ENCODE measurements at places on chromosomes 1 and 21. TPM values are rescaled to one million over a fixed set of nuclear protein-coding genes. Genes with fewer than 3 reads are reported as not detected.

Gene ELAVL4
- total RNA-seq, result 10.3 TPM

Gene NFASC
- 31.6 TPM for total RNA-seq

Gene ELAPOR1
- 0.76 TPM for total RNA-seq

GRCh38 chr1:57272150-57272549, 151.7 kb downstream of the DAB1 start:
- H3K4me1 ChIP-seq, result no peaks in the 10 kb centered on the region
- no peaks in the 10 kb centered on the region for H3K27me3 ChIP-seq
- DNase-seq, result no peak
- no peak overlapping the region for H3K4me3 ChIP-seq
- no peaks in the 10 kb centered on the region for H3K36me3 ChIP-seq
- no peak overlapping the region for H3K27ac ChIP-seq

DNA sequence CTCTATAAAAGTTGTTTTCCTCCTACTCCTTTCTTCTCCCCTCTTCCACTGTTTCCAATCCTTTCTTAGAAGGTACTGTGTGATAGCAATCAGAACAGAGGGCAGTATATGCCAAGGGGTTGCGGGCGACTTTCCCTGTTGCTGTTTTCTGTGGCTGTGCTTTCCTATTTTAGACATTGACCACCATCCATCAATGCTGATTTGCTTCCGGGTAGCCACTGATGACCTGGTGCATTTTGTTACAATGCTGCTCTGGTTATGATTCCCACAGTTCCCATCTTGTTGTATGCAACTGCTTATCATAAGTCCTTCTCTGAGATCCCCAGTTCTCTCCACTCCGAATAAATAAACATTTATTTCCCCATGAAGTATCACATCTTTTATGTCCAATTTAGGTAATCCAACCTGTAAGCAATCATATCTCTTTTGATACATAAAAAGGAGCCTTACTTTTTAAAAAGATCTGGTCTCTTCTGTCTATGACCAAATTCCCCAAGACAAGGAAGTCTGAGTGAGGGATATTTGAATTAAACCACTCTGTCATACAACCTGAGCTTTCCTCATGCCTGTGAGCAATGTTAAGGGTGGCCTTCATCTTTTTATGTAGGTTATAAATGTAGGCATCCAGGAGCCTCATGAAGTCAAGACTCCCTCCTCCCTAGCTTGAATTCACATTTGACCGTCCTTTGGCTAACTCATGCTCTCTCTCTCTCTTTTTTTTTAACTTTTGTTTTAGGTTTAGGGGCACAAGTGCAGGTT, 52.5 kb upstream of the CD55 start:
- H3K4me3 ChIP-seq, result no peak overlapping the region
- no peaks in the 10 kb centered on the region for H3K4me1 ChIP-seq
- no peaks in the 10 kb centered on the region for H3K27me3 ChIP-seq
- H3K27ac ChIP-seq, result no peak overlapping the region
- no peak for DNase-seq

DNA sequence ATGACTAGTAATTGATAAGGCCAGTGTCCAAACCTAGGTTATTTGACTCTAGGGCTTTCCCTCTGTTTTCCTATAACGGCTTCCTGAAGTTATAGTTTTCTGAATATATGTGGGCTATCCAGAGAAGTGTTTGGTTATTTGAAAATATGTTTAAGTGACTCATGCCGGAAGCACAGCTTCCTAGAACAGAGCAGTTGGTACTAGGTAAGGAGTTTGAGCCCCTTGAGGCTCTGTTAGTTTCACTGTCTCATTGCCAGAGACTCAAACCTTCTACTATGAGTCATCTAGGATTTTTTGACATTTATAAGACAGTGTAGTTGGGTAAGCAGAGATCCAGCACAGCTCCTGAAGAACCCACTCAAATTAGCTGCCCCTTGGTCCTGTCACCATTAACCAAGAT, 27.1 kb upstream of the LEPR start:
- no peak overlapping the region for H3K27ac ChIP-seq
- peaks cover 57% of the 10 kb centered on the region for H3K36me3 ChIP-seq
- H3K27me3 ChIP-seq, result no peaks in the 10 kb centered on the region
- H3K4me1 ChIP-seq, result no peaks in the 10 kb centered on the region
- H3K4me3 ChIP-seq, result no peak overlapping the region

DNA sequence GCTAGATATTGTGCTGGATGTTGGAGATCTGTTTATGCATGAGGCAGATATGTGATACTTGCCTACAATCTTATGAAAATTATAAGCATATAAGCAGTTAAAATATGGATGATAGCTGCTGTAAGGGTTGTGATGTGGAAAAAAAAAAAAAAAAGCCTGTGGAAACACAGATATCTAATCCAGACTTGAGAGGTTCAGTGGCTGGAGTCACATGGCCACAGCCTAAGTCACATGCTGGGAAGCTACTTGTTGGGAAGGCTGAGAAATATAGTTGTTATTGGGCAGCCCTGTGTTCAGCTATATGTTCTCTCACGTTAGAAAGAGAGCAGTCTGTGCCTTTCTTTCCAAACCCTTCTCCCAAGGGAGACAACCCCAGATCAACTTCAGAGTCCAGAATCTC, 15.1 kb downstream of the RAVER2 start:
- no peaks in the 10 kb centered on the region for H3K4me1 ChIP-seq
- no peak overlapping the region for H3K4me3 ChIP-seq
- no peak overlapping the region for H3K27ac ChIP-seq

GRCh38 chr1:32464716-32465577, at the start of gene ZBTB8B:
Gene ZBTB8B, plus strand, starts transcription at chr1:32465072. Its CDS starts 5,553 bp downstream, at chr1:32470625.
- no peaks in the 10 kb centered on the region for H3K36me3 ChIP-seq
- H3K4me1 ChIP-seq, result no peaks in the 10 kb centered on the region
- peaks cover 9% of the 10 kb centered on the region for H3K27me3 ChIP-seq
- H3K27ac ChIP-seq, result no peak within 1 kb of the TSS

DNA sequence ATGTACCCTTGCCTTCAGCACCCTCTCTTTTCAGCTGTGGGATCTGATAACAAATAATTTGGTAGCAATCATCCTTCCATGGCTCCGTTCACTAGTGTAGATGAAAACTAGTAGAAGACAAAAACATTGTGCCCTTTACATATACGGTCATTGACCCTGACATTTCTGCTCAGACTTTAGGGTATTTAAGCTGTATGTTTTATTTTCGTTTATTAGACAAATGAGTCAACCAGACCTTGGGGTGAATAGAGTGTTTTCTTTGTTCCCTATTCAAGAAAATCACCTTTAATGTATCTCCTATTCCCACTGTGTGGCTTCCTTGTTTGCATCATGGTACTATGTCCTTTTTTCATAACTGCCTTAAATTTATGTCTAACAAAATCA, 187.3 kb downstream of the VAV3 start:
- no peaks in the 10 kb centered on the region for H3K27me3 ChIP-seq
- H3K27ac ChIP-seq, result no peak overlapping the region
- H3K36me3 ChIP-seq, result no peaks in the 10 kb centered on the region
- H3K4me1 ChIP-seq, result no peaks in the 10 kb centered on the region
- H3K4me3 ChIP-seq, result no peak overlapping the region
- DNase-seq, result no peak

DNA sequence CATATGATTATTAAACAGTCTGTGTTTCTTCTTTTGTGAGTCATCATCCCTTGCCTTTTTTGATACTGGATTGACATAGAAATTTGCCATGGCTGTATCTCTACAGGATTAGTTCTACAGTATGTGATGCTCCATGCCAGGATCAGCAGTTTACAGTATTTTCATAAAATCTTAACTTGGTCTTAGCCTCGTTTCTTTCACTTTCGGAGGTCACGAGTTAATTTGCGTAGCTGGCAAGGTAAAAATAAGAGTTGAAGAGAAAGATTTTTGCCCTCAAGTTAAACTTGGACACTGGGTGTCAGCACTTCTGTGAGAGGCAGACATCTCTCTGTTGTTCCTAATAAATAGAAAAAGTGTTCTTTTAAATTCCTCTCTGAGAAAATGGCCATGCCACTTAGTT, 79.1 kb downstream of the CACNA1E start:
- H3K36me3 ChIP-seq, result peaks cover 7% of the 10 kb centered on the region
- H3K4me1 ChIP-seq, result no peaks in the 10 kb centered on the region
- no peaks in the 10 kb centered on the region for H3K27me3 ChIP-seq
- no peak overlapping the region for H3K27ac ChIP-seq
- H3K4me3 ChIP-seq, result no peak overlapping the region
- no peak for DNase-seq

- peaks cover 12% of the 10 kb centered on the region for H3K4me1 ChIP-seq
- H3K36me3 ChIP-seq, result no peaks in the 10 kb centered on the region
- no peak overlapping the region for H3K27ac ChIP-seq
- no peak overlapping the region for H3K4me3 ChIP-seq
- peak; percentile 49 for DNase-seq
- no peaks in the 10 kb centered on the region for H3K27me3 ChIP-seq
Observed at GRCh38 chr1:47559944-47560695, 122.3 kb downstream of the FOXD2 start.

- H3K27me3 ChIP-seq, result no peaks in the 10 kb centered on the region
- no peak overlapping the region for H3K4me3 ChIP-seq
- H3K36me3 ChIP-seq, result no peaks in the 10 kb centered on the region
- DNase-seq, result no peak
- H3K27ac ChIP-seq, result no peak overlapping the region
Observed at GRCh38 chr1:76832521-76832920, 34.8 kb upstream of the ST6GALNAC5 start.

- peaks cover 18% of the 10 kb centered on the region for H3K27me3 ChIP-seq
- no peaks in the 10 kb centered on the region for H3K36me3 ChIP-seq
- H3K4me1 ChIP-seq, result no peaks in the 10 kb centered on the region
- no peak overlapping the region for H3K4me3 ChIP-seq
Observed at GRCh38 chr1:214791961-214792360, 189.0 kb downstream of the CENPF start.

- no peaks in the 10 kb centered on the region for H3K36me3 ChIP-seq
- no peaks in the 10 kb centered on the region for H3K27me3 ChIP-seq
- H3K4me1 ChIP-seq, result peaks cover 16% of the 10 kb centered on the region
- H3K27ac ChIP-seq, result no peak overlapping the region
Observed at GRCh38 chr1:241460098-241460873, 59.3 kb downstream of the FH start.

DNA sequence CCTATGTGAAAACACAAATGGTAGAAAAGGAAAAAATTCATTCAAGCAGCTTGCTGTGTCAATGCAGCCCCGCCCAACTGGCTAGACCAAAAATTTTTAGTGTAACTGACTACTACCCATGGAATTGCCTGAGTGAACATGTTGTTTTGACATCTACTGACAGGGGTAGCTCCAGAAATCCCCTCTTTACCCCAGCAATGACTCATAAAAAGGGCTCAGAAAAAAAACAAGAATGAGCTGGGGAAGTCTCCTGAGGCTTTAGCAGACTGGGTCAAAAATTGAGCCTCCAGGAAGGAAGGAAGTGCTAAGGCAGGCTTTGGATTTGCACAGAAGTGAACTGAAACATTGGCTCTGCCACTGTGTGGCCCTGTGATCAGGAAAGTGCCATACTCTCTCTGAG, 24.4 kb upstream of the FGGY start:
- no peak overlapping the region for H3K27ac ChIP-seq
- no peak for DNase-seq
- no peak overlapping the region for H3K4me3 ChIP-seq

DNA sequence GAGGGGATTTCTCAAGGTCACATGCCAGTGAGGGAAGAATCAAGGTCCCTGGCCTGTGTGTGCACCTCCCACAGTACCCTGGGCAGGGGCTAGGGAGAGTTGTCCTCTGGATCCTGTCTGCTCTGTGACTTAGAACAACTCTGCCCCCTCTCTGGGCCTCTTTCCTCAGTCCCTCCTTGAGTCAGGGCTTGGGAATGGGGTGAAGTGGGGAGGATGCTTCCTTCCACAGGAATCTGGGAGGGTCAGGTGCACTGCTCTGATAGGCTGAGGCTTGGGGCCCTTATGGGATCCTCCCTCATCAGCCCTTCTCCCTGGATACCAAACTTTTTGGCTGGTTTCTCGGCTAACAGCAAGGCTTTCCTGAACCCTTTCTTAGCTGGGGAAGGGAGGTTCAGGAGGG, 2.5 kb downstream of the TRNP1 start:
- no peaks in the 10 kb centered on the region for H3K27me3 ChIP-seq
- no peak overlapping the region for H3K27ac ChIP-seq
- DNase-seq, result peak; percentile 53
- peaks cover 15% of the 10 kb centered on the region for H3K4me1 ChIP-seq
- H3K36me3 ChIP-seq, result no peaks in the 10 kb centered on the region

- H3K27ac ChIP-seq, result no peak overlapping the region
- DNase-seq, result no peak
- no peaks in the 10 kb centered on the region for H3K4me1 ChIP-seq
Observed at GRCh38 chr1:222250376-222250775, 297.5 kb downstream of the HHIPL2 start.

- H3K27ac ChIP-seq, result no peak overlapping the region
- peaks cover 49% of the 10 kb centered on the region for H3K36me3 ChIP-seq
- no peak for DNase-seq
- H3K27me3 ChIP-seq, result no peaks in the 10 kb centered on the region
- H3K4me1 ChIP-seq, result peaks cover 18% of the 10 kb centered on the region
- H3K4me3 ChIP-seq, result peak overlapping the region; percentile 96
Observed at GRCh38 chr1:54885237-54885679, 1.7 kb downstream of the DHCR24 start.

DNA sequence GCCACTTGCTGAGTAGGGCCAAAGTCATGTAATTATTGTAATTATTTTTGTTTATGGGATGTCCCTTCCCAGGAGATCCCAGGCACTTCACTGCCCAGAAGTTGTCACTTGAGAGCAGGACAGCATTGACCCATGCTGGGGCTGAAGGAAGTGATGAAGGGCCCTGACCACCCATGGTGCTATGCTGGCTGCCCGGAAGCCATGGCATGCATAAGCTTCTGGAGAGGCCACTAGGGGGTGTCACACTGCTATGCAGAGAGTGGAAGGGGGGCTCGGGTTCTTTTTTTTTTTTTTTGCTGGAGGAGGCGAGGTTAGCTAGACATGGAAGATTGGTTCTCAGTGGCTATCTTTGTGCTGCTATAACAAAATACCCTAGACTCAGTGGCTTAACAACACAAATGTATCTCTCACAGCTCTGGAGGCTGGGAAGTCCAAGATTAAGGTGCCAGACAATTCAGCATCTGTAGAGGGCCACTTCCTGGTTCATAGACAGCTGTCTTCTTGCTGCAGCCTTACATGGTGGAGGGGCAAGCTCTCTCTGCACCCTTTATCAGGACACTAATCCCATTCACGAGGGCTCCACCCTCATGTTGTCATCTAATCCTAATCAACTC, 84.9 kb downstream of the CNIH3 start:
- no peaks in the 10 kb centered on the region for H3K4me1 ChIP-seq
- no peak overlapping the region for H3K27ac ChIP-seq
- DNase-seq, result peak; percentile 85
- peak overlapping the region; percentile 57 for H3K4me3 ChIP-seq
- no peaks in the 10 kb centered on the region for H3K27me3 ChIP-seq
- H3K36me3 ChIP-seq, result no peaks in the 10 kb centered on the region

DNA sequence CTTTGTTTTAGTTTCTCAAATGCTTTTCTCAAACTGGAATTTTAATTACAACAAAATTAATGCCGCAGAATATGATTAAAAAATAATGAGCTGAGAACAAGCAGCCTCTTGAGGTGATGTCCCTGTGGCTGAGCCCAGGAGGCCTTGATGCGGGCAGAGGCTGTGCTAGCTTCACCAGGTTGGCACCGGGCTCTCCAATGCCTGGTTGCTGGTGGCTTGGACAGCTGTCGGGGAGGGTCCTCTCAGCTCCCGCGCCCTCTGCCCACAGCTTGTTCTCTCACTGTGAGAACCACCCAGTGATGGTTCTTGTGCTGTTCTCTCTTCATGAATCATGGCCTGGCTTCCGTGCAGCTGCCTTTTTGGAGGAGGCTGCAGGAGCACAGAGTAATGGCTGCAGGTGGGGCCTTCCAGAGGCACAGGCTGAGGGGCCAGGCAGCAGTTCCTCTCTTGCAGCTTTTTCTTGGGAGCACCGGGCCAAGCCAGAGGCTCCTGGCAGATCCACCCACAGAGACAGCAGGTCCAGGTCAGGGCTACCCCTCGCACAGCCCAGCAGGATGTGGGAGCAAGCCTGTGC, 156.3 kb downstream of the PCBP3 start:
- no peak overlapping the region for H3K27ac ChIP-seq
- DNase-seq, result no peak
- H3K36me3 ChIP-seq, result no peaks in the 10 kb centered on the region
- H3K4me3 ChIP-seq, result no peak overlapping the region
- no peaks in the 10 kb centered on the region for H3K27me3 ChIP-seq

All from endodermal cell (in vitro differentiated cells).